Type B pancreatic cell (in vitro differentiated cells): ENCODE measurements at places on chromosomes 5 and 9.

GRCh38 chr5:147359101-147359500, 124.3 kb downstream of the STK32A start:
- no peak for DNase-seq

DNA sequence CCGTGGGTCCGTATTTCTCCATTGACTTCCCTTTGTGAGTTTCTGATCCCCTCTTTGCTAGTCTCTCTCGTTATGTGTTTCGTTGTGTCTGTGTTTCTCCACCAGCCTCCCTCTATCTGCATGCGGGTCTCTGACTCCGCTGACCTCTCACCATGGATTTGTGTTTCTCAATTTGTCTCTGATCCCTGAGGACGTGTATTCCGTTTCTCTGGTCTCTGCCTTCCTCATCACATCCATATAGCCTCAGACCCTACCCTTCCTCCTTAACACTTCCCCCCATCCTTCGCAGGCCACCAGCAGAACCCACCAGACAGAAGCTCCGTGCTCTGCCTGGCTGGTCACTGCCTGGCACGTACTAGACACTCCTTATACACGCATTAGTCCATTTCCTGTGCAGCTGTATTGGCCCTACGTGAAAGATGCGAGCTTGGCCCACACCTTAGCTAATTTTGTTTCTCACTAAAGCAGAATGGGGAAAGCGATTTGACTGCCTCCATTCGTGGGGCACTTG, 631 bp downstream of the B4GALT7 start:
- DNase-seq = no peak

- no peak for DNase-seq
Measured at GRCh38 chr9:92756792-92757191, 7.8 kb downstream of the BICD2 start.

GRCh38 chr5:55033568-55033967, 9.5 kb downstream of the GZMK start:
- DNase-seq = no peak

GRCh38 chr5:6914347-6914746, 201.1 kb downstream of the TENT4A start:
- no peak for DNase-seq

GRCh38 chr9:123089040-123089439, 55.6 kb downstream of the GPR21 start:
- DNase-seq = no peak

DNA sequence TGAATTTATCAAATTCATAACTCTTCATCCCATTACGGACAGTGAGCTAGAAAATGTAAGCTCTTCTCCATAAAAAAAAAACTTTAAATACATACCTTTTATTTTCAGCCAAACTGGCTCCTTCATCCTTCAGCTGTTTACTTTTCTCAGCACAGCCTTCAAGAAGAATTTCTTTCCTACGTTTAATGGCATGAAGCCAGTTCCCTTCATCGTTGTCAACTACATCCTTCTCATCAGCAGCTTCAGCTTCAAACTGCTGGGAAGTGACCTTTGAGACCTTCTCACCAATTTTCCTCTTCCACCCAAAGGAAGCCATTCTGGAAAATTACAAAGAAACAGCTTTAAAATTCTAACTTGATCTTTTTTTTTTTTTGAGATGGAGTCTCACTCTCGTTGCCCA, 9.1 kb downstream of the TTC33 start:
- no peak for DNase-seq

DNA sequence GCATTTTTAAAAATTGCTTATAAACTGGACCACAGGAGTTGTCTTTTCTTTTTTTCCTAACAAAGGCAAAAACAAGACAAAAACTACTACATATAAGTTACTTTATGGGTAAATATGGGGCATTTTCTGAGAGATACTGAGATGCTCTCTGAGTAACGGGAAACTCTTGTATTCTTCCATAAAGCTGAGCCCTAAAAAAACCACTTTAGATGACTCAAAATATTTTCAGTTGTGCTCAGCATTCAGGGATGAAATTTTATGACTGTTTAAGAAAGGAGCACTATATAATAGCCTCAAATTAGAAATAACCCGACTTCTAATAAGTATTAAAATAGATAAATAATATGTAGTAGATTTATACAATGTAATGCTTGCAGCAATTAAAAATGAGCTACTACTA, 644.5 kb downstream of the KCTD16 start:
- no peak for DNase-seq

DNA sequence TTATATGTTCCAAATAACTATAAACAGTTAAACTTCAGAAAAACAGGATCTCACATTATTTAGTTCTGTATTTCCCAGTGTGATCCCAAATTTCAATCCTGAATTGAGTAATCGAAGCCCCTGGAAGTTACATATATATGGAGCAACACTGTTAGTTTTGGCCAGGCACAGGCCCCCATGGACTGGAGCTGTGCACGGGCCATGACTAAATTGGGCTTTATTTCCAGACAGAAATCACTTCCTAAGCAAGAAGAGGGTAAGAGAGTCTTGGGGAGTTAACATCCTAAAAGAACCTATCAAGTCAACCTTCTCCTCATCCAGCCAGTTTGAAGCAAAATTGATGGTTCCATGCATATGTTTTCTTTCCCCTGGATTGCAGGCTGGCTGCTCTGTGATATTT, 393.0 kb downstream of the TMEM167A start:
- no peak for DNase-seq

DNA sequence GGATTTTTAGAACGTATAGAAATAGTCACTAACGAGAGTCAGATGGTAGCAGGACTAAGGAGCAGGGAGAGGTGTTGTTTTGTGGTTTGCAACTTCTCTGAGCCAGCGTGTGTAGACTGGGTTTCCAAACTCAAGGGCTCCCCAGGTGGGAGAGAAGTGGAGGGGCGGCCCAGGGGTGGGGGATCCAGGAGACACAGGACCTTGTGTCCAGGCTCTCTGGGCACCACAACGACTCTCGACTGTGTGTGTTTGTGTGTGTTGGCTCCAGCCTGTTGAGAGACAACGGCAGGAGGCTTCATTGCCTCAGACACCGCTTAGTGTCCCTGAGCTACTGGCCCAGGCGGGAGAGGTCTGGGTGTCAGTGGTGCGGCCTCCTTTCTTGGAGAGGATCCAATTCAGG, 934 bp upstream of the FCN1 start:
- peak; percentile 39 for DNase-seq

DNA sequence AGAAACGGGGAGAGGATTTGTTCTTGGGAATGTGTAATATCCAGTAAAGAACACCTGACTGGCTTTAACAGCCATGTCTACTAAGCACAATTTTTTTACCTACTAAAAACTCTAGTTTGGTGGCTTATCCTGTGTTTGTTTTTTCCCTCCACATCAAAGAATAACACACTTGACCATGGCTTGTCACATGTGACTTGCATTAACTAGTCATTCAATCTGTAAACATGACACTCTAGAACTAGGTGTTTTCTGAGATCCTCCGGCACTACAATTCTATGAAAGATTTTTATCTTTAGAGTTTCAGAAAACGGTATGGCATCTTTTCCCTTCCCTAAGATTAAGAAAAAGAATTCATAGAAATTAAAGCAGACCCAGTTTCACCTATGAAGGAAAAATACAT, 103.7 kb downstream of the CEMIP2 start:
- DNase-seq = no peak

GRCh38 chr9:133691191-133691590, 47.0 kb downstream of the SARDH start:
- DNase-seq = no peak

DNA sequence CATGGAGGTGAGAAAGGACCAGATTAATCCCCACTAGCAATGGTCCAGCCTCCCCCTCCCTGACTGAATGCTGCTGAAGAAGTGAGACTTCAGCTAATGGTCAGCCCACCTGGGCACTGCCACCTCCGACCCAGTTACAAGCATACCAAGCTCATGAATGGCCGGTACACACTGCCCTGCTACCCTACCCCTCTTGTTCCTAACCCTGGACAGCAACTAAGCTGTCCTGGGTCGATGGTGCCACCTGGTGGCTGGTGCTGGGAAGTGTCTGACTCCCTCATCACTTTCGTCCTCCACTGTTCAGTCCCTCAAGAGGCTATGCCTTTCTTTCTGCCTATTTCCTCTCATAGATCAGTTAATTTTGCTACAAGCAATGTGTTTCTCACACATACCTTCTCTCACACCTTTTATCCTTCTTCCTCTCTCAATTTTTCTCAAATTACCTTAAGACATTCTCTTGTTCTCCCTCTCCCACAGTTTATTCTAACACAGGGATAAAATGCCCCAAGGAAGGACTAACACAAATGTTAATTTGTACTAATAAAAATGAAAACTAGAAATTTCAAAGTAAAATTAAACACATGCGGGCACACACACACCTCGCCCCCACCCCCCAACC, 42.4 kb downstream of the PAX5 start:
- DNase-seq = no peak

- DNase-seq = no peak
Measured at GRCh38 chr5:109866051-109866450, 176.3 kb downstream of the MAN2A1 start.

DNA sequence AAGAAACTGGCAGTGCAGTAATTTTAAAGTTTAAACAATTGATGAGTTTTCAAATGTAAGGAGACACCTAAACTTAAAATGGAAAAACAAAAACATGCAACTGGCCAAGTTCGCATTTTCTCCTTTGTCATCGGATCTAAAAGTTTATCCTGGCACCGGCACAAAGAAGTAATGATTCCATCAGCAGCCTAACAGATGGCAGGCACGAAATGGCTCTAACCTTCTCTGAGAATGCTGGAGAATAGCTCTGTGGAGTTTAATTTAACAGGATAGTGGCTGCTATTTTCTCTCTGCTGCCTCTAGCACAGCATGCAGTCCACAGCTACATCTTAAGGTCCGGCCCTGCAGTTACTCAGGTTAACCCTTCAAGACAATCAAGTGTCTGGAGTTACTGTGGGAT, 82.2 kb downstream of the PRELID2 start:
- DNase-seq = no peak

DNA sequence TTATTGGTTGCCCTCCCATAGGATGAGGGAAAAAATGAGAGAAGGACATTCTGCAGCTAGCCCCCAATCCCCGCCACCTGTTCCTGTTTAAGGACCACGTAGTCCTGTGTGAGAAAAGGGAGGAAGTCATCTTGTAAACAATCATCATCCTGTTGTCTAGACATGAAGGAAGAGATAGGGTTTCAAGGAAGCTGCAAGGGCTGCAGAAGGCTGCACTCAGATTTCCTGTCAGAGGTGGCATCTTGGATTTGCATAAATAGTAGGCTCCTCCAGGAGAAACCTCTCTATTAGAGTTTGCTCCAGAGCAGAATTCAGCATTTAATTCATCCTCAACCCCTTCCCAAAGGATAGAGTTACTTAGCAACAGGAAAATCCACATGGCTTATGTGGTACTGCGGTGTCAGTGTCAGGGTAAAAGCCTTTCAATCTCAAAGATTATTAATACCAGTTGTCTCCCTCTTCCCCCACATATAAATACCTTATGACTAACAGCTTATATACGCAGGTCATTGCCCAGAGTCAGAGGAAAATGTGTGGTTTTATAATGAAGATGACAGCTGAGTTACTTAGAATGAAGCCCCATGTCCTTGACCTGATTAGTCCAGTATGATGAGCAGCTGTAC, 4.6 kb upstream of the DNAJC18 start:
- no peak for DNase-seq

- no peak for DNase-seq
Measured at GRCh38 chr9:15221746-15222145, 85.3 kb downstream of the TTC39B start.

GRCh38 chr5:150641006-150641570, 628 bp downstream of the SYNPO start:
- no peak for DNase-seq

DNA sequence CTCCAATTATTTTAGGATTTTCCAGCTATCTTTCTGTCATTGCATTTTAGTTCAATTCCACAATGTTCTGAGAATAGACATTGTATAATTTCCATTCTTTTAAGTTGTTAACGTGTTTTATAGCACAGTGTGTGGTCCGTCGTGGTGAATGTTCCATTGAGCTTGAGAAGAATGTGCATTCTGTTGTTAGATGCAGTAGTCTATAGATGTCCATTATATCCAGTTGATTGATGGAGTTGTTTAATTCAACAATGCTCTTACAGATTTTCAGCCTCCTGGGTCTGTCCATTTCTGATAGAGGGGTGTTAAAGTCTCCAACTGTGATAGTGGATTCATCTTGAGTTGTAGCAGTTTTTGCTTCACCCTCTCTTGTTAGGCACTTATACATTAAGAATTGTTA, 1587.7 kb upstream of the NUDT12 start:
- DNase-seq = no peak

- DNase-seq = no peak
Measured at GRCh38 chr9:7533376-7534090, 266.0 kb downstream of the DMAC1 start.

DNA sequence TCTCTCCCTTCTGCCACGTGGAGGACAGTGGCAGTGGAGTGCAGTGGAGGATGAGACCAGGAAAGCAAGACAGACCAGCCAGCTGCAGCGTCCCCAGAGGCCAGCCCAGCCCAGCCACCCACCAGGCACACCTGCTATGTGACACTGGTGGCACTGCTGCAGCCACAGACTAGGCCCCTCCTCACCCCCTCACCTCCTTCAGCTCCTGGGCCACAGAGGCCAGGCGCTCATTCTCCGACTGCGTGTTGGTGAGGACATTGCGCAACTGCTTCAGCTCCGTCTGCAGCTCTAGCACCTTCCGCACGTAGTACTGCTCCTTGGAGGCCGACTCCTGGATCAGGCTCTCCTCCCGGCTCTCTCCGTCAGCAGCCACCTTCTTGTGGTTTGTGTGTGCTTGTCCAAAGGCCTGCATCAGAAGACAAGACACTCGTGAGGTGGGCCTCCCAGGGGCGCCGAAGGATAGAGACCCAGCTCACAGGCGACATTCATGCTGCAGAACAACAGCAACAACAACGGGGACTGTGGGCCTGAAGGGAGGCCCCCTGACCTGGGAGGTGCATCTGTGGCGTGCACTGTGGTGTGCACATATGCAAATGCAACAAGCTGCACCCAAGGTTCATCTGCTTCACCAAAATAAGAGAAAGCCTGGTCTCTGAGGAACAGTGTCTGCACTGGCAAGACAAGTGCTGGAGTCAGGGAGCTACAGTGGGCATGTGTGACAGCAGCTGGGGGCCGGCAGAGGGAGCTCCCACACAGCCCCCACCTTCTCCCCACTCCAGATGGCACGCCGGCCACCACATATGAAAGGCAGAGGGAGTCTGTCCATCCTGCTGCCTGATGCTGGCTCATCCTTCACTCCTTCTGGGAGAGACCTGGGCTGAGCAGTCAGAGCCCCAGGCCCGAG, 35.5 kb downstream of the BICD2 start:
- DNase-seq = peak; percentile 65

DNA sequence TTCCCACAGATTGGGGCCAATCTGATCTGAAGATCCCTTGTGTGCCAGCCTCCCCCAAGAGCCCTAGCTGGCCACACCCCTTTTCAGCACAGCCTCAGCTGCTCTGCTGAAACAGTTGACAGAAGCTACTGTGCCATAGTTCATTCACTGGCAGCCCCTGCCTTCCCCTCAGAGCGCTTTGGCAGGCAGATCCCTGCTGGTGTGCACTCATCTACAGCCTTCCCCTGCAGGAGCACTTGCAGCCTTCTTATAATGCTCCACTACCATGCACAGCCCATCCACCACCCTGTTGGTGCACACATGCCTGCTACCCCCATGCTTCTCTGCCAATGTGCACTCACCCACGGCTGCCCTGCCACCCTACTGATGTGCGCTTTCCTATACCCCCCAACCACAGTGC, 471.3 kb downstream of the MTRR start:
- no peak for DNase-seq

- DNase-seq = no peak
Measured at GRCh38 chr5:64807520-64807919, 38.8 kb downstream of the CWC27 start.
